ENCODE measurements at places on chromosomes 13 and 19.

- DNase-seq = no peak
Observed at GRCh38 chr13:103694471-103694870, 628.3 kb upstream of the SLC10A2 start.

- DNase-seq = no peak
Observed at GRCh38 chr19:1854039-1854541, 5.8 kb upstream of the REXO1 start.

GRCh38 chr13:65917731-65918130 is 1312.4 kb downstream of the PCDH9 start:
- DNase-seq = no peak

DNA sequence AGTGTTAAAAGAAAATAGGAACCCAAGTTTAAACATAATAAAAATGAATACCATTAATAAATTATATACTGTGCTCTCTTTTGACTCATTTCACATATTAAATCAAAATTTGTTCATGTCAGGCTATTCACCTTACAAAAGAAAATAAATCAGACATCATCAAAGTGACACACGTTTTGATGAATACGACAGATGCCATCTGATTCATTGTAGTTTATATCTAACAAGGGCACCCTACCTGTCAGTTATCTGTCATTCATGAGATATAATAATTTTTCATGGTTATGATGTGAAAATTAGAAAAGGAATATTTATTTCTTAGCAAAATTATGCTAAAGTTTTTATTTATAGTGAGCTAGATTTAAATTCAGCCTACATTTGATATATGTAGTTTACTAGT is 188.1 kb upstream of the PCDH17 start:
- no peak for DNase-seq

DNA sequence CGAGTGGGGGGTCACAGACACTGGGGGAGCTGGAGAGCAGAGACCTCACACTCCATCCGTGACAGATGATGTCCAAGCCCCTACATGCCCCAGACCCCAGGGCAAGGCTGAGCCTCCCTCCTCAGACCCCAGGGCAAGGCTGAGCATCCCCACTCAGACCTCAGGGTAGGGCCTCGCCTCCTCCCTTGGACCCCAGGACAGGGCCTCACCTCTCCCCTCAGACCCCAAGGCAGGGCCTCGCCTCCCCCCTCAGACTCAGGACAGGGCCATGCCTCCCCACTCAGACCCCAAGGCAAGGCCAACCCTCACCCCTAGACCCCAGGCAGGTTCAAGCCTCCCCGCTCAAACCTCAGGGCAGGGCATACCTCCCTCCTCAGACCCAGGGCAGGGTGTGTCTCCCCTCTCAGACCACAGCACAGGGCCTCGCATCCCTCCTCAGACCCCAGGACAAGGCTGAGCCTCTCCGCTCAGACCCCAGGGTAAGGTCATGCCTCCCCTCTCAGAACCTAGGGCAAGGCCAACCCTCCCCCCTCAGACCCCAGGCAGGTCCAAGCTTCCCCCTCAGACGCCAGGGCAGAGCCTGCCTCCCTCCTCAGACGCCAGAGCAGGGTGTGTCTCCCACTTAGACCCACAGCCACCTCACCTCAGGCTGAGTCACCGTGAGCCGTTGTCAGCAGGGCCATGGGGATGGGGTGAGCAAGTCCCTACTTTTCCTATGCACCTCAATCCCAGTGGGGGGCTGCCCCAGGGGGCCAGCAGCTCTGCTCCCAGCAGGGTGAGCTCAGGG is 1.7 kb upstream of the S1PR4 start:
- no peak for DNase-seq

DNA sequence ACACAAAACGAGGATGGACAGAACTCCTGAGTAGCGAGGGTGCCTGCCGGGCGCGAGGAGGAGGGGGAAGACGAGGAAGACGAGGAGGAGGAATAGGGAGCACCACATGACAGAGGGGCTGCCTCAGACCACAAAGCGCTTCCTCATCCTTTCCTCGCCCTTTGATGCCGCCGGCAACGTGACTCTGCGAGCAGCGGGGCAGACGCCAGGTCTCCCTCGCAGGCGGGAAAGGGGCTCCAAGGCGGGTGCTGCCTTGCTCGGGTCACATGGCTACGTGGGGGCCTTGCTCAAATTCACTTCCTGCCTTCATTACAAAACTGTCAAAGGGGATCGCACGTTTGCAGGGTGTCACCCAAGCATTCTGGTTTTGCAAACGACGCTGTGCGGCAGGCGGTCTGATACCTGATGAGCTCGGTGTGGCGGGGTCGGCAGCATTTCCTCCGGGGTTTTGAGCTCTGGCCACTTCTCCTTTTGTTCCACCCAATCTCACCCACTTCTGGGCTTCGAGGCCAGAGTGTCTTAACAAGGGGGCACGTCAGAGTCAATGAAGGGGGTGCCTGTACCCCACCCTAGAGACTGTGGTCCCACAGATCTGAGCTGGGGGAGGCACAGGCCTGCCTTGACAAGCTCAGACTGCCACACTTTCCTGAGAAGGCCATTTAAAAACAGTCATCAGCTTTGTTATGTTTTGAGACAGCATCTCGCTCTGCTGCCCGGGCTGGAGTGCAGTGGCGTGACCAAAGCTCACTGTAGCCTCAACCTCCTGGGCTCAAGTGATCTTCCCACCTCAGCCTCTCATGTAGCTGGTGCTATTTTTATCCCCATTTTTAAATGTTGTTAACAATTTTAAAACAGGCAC is 14.9 kb downstream of the MAP2K2 start:
- no peak for DNase-seq
